ENCODE measurements at places on chromosomes 5 and 9. TPM values are rescaled to one million over a fixed set of nuclear protein-coding genes. Genes with fewer than 3 reads are reported as not detected.

PRRX2 gene
- total RNA-seq, result 8.5 TPM

DNA sequence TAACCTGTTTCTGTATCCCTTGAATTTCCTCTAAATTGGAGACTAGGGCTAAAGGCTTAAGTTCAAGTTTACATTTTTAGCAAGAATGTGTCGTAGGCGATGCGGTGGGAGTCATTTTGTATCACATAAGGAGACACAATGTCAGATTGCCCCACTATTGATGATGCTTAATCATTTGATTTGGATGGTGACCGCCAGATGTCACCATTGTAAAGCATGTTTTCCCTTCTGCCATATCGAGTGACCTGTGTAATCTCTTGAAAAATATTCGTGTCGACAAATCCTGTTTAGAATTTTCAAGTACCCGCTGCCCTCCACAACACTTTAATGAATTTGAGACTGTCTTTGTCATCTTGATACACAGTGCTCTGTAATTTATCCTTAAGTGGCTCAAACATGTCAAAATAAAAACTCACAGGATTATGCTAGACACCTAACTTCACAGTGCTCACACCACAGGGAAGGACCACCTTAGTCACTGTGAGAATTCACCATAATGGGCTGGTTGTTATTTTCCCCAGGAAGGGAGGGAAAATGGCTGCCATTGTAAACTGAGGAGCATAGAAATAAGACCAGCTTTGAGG is 34.5 kb upstream of the SLC46A2 start:
- DNase-seq, result no peak

DNA sequence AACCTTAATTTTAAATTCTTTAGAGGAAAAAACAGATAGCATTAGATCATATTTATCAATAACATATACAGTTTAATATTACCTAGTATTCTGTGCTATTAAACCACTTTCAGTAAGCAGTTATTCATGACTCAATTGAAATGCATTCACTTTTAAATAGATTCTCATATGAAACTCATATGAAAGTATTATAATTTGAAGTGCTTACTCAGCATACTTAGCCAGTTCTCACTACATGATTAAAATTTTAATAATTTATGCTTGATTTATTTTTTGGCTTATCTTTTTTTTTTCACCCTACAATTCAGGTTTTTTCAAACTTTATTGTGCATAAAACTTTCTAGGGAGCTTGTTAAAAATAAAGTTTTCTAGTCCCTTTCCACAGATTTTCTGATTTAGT is 694.9 kb upstream of the CDH9 start:
- no peak for DNase-seq

SLC34A3 gene
- total RNA-seq, result not detected

DNA sequence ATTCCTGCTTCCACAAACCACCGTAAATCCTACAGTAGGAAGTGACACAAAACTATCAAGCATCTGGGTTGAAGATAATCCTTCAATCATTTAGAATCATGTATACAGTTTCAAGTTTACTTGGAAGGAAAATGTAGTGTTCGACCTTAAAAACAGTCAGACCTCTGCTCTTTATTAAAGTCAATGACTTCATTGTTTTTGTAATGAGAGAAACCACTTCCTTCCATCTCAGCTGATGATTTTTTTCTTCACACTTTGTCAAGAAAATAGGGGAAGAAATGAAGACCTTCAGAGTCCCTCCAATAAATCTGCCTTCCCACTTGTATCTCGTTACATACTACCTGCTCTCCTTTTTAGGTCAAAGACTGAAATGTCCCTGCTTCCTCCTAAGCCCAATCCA is 30.1 kb downstream of the TUSC1 start:
- no peak for DNase-seq

- no peak for DNase-seq
Measured at GRCh38 chr9:2657427-2657826, 35.8 kb downstream of the VLDLR start.

- DNase-seq, result no peak
Measured at GRCh38 chr9:68608763-68609162, 68.1 kb upstream of the TMEM252 start.

SLC25A2 gene
- 0.61 TPM for total RNA-seq

- DNase-seq, result no peak
Measured at GRCh38 chr5:148962761-148963324, 100.0 kb downstream of the SH3TC2 start.

- DNase-seq, result no peak
Measured at GRCh38 chr9:117528225-117528624, 113.4 kb upstream of the ASTN2 start.

SPINK13 gene
- total RNA-seq, result not detected

DNA sequence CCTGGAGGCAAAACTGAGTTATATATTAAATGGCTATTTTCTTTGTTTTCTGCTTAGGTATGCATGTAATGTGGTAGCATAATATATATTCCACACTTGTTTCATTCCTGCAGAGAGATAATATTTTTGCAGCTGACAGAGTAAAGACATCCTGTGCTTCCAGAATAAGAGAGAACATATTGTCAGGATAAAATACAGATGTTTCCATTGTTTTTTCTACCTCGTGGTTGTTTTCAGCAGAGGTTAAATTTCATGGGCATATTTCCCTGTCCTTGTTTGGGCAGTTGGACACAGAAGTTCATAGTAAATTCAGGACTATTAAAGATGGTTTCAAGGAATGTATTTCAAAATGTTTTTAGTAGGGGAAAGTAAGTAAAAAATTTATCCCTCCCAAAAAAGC is 47.6 kb upstream of the MEGF10 start:
- DNase-seq, result no peak

DNA sequence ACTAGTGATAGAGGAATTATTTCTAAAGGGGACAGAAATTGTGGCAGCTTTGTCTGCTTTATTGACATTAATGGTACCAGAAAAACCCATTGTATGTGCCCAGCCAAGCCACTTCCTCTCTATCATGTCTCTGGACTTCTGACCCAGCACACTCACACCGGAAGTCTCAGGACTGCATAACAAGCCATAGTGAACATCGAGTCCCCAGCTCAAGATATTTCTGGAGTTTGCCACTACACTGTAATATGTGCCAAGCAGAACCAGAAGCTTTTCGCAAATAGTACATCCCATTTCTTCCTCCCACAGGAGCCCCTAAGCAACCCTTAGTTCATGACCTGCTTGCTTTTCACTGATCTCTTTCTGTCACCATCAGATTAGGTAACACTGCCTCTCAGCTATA is 187.4 kb upstream of the GHR start:
- DNase-seq, result no peak

NFX1 gene
- 39.1 TPM for total RNA-seq

DNA sequence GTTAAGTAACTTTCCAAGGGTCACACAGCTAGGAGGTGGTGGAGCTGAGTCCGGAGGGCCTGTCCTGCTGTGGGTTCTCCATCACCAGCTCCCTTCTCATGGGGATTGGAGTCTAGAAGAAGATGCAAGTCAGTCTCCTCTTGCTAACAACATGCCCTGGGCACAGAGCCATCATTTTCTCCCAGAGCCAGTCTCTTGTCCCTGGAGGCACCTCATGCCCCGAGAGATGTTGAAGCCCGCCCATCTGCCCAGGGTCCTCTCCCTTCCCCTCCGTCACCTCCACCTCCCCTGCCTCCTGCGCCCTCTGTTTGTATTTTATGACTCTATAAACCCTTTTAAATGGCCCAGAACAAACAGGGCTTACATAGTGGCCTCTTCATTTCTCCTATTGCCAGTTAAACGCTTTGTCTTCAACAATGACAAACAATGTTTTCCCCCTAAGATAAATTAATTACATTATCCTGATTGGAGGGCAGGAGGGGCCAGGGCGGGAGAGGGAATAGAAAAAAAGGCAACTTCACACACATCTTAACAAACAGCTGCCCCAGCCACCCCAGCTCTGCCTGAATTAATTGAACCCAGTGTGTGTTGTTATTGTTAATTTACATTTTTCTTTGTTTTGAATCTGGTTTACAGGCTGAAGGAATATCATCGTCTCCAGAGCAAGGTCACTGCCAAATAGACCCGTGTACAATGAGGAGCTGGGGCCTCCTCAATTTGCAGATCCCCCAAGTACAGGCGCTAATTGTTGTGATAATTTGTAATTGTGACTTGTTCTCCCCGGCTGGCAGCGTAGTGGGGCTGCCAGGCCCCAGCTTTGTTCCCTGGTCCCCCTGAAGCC is 55.8 kb downstream of the ASS1 start:
- no peak for DNase-seq

LCN2 gene
- 0.64 TPM for total RNA-seq

Measured in mesenteric fat pad (tissue), 1 donor.